Activated T-cell treated with anti-CD3 and anti-CD28 coated beads for 48 hours (primary cell): ENCODE measurements at places on chromosomes 4 and X.
A peak's percentile ranks its signal among the peaks of the same experiment; 100 is the strongest.

- DNase-seq = no peak
Measured at GRCh38 chrX:45768666-45769236, 568.1 kb upstream of the DIPK2B start.

- DNase-seq = no peak
Measured at GRCh38 chr4:47374477-47374876, 89.0 kb downstream of the COMMD8 start.

DNA sequence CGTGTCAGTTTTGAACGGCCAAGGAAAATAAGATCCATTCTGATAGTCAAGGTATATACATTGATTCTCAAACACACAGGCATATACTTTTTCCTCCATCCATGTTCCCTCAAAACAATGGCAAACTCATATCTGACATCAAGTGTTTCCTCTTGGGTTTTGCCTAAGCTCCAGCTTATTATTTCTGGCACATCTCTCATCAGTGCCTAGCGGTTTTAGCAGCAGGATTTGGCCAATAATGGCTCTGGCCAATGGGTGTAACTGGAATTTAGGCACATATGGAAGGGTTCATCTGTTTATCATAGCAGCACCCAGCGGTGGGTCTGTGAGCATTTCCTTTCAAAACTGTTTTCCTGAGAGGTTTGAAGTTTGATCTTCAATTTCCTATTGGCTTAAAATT is 161.6 kb upstream of the TLL1 start:
- DNase-seq = no peak

DNA sequence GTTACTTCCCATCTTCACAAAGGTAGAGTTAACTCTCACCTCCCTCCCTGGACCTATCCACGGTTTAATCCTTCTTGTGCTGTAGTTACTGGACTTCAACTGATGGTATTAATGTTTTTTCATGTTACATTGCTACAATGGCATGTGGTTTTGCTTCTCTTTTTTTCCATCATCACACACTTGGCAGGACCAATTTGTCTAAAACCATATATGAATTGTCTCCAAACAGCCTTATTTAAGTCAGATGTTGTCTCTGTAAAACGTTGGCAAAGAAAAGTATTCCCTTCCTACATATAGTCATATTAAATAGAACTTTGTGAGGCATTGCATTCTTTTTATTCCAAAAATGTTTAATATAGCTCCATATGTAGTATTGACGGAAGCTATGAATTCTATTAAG is 15.5 kb downstream of the PRRG1 start:
- no peak for DNase-seq

DNA sequence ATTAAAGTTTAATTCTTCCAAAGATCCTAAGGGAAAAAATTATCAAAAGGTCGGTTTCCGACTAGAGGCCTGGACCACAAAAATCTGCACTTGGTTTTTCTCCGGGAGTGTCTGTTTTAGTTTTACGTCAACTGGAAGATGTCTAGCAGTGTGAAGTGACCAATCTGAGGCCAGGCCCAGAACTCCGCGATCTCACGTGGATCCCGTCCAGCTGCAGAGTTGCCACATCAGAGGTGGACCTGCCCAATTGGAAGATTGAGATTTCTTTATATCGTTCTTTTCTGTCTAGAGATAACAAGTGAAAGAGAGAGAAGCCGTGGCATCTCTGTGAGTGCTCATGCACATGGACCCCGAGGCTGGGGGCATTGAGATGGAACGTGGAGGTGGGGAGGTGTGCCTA is 115.8 kb downstream of the AFF1 start:
- DNase-seq = no peak

GRCh38 chr4:168507178-168507815 is 10.4 kb downstream of the PALLD start:
- DNase-seq = no peak

DNA sequence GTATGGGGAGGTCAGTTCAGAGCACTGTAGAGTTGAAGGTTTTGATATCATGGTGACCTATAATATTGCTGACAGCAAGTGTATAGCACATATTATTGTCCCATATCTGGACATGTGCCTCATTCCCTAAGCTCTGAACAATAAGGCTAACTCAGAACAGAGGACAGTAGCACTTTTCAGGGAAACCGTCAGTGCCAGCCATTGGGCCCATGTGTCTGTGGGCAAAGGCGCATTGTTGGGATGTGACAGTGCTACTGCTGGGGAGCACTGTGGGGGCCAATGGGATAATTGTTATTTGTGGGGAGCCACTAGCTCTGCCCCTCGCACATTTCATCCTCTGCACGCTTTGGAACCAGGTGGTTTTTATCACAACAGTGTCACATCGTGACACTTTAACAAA is 136.2 kb downstream of the ELOVL6 start:
- no peak for DNase-seq

DNA sequence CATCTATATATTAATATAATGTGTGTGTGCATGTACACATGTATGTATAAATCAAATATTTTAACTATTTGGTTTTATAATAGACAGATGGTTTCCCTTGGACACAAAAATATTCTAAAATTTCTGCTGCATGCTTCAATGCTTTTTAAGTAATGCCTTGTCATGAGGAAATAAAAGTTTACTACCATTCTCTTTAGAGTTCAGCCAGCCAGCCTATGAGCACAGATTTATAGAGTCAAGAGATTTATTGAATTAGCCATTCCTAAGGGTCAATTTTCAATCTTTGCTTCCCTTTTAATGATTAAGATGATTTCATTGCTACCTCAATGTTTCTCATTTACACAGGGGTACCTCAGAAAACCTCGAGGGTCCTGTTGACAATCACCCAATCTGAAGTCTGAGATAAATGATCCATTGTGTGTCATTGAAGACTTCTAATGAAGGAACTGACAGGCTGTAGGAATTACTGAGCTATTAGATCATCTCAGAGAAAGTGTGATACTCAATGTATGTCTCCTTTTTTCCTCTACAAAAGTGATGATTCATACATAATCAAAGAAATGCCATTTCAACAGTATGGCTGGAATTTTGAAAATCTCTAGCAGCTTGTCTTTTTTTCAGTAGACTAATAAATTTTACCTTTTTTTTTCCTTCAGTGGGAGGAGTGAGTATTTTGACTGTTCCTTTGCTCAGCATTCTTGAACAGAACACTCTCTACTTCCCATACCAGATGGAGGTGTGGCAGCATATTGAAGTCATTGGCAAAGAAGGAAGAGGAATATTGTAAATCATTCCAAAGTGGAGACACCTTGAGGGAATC is 222.6 kb upstream of the PCDH18 start:
- DNase-seq = no peak

DNA sequence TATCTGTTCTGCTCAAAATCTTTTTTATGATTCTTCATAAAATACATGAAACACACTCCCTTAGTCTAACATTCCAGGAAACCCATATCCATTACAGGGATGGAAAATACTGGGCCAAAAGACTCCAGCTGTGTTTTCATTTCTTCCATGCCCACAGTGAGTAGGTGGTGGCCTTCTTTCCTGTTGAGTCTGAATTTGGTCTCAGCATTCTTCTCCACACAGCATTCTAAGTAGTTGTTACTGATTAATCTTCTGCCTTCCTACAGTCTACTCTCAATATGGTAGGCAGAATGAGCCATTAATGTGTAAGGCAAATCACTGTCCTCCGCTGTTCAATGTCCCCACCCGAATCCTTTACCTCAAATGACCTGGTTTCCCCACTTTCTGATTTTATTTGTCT is 370.6 kb upstream of the RPS6KA3 start:
- no peak for DNase-seq

- no peak for DNase-seq
Measured at GRCh38 chr4:3375688-3376087, 66.1 kb upstream of the HGFAC start.

DNA sequence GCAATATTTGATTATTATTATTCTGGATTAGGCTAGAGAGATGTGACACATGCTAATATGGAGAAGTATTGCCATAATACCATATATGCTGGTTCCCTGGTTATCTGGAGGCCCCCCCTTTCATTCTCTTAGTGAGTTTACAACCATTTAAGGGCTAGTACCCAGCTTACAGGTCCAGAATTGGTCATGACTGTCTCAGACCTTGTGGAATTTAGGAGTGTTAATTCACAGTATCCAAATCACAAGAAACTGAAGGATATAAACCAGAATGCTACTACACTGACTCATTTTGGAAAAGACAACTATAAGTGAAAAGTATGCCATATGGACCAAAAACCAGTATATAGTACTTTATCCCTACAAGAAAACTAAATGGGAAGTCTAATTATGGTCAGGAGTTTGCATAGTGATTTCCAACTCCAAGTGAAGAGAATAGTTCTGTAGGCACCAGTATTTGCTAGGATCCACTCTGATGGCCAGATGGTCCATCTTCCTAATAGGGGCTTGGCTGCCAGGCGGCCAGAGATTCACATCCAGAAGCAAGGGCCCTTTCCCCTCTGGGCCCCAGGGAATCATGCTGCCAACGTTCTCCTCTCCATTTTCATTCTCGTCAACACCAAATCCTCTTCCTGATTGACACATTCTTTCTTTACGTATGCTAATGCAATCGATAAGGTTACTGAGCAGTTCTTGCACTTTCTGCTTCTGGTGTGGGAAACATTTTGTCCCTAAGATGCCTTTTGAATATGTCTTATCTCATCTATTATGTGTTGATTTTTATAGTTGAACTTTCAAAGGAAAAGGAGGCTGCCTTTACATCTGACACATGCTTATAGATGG is 123.6 kb downstream of the SHROOM3 start:
- DNase-seq = no peak

DNA sequence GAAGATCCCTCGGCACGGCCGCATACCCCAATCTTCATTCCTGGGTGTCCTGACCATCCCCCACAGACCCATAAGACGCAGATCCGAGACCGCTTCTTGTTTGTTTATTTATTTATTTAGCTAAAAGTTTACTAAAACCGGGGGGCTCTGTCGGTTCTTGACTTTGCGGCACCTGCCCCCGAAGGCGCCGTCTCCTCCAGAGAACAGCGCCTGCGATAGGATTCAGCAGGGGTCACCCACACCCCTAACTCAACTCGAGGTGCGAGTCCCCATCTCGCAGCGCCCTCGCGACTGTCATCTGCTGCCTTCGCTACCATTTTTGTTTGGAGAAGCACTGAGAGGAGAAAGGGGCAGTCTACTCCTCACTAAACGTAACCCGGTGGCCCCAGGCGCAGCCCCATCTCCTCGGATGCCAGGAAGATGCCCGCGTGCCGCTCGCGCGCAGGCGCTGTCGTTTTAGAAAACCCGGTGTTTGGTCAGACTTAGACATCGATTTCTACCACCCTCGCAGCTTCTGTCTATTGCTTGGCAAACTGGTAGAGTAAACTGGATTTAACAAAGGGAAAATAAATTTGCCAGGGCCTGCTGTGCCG is 18.9 kb upstream of the GPR101 start:
- DNase-seq = no peak

GRCh38 chr4:108172753-108173598 is 4.2 kb upstream of the LEF1 start:
- DNase-seq = peak; percentile 70

DNA sequence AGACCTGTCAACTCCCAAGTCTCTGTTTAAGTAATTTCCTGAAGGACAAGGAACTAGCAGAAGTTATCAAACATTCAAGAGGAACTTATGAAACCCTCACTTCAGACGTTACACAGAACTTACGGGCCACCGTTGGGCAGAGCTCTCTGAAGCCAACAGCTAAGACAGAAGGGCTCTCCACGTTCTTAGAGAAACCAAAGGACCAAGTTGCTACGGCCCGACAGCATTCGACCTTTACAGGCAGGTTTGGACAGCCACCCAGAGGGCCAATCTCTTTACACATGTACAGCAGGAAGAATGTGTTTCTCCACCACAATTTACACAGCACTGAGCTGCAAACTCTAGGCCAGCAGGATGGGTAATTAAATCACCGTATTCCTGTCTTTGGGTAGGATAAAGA is 705.1 kb upstream of the GRID2 start:
- DNase-seq = no peak

GRCh38 chr4:169024762-169025161 is 14.7 kb upstream of the CBR4 start:
- no peak for DNase-seq

- DNase-seq = no peak
Measured at GRCh38 chr4:72527038-72527646, 41.9 kb downstream of the ADAMTS3 start.

- no peak for DNase-seq
Measured at GRCh38 chr4:8594097-8595038, 1.8 kb downstream of the CPZ start.

GRCh38 chr4:40918330-40918729 is 168.6 kb downstream of the NSUN7 start:
- no peak for DNase-seq

- no peak for DNase-seq
Measured at GRCh38 chr4:130359542-130359941, 1263.6 kb downstream of the C4orf33 start.

DNA sequence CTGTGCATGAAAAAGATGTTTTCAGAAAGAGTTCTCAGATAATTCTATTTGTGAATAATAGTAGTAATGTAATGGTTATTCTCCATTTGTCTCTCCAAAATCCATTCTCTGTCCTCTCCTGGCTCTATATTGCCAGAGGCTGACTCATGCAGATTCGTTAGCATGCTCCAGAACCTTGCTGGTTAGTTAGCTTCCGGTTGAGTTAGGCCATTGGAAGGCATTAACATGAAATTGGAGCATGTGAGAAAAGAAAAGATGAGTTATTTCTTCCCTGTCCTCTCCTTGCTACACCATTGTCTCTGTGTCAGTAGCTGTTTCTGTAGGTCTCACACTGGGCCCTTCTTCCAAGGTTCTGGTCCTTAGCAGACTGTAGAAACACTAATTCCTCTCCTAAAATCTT is 23.5 kb upstream of the PRDM8 start:
- no peak for DNase-seq

GRCh38 chr4:86918539-86919072 is 16.2 kb upstream of the AFF1 start:
- DNase-seq = no peak

GRCh38 chr4:130249002-130249401 is 1153.0 kb downstream of the C4orf33 start:
- no peak for DNase-seq

DNA sequence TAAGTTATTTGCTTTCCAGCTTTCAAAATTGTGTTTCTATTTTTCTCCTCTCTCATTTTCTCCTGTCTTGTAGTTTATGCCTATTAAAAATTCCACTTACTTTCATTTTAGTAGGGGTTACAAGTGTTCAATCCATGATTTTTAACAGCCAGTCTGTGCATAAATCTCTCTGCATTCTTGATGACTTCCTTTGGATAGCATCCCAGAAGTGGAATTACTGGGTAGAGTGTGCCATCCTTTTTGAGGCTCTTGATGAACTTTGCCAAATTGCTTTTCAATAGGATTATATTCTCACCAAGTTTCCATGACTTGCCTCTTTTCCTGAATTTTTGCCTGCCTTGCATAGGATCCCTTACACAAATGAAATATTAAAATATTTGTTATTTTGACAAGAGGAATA is 58.5 kb downstream of the DIPK2B start:
- DNase-seq = no peak
